Activated T-helper 1 cell treated with anti-CD3 and anti-CD28 coated beads, Interleukin-2, amount 50 U/mL, for 16 hours (primary cell): ENCODE measurements at places on chromosomes 6 and 20.

GRCh38 chr20:10219452-10219791 is 792 bp downstream of the SNAP25 start:
- peak; percentile 38 for DNase-seq

DNA sequence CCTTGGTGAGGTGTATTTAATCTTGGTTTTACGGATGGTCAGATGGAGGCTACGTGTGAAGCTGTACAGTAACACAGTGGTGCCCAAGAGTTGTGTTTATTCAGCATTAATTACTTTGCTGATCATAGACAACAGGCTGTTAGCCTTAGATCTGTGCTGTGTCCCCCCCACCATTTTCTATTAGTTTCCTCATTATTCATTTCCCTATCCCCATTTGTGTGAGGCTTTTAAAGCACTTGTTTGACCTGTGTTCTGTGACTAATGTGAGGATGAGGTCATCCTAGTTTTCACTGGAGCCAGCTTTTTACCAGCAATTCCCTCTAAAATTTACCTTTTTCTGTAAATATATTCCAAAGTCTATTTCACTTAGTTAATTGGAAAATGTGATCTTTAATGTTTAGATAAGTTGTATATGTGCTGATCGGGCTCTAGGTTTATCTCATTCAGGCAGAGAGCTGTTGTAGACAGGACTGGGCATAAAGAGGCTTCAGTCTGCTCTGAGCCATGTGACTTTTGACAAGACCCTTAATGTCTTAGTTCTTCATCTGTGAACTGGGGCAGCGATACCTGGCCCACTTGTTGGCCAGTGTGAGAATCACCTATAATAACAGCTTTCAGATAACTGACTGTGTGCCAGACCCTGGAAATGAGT is 8.4 kb downstream of the MAPRE1 start:
- no peak for DNase-seq

- no peak for DNase-seq
These were observed 102.6 kb upstream of the MLN start for GRCh38 chr6:33906439-33906838.

GRCh38 chr20:2564406-2564805 is 28.0 kb downstream of the TMC2 start:
- DNase-seq, result no peak

DNA sequence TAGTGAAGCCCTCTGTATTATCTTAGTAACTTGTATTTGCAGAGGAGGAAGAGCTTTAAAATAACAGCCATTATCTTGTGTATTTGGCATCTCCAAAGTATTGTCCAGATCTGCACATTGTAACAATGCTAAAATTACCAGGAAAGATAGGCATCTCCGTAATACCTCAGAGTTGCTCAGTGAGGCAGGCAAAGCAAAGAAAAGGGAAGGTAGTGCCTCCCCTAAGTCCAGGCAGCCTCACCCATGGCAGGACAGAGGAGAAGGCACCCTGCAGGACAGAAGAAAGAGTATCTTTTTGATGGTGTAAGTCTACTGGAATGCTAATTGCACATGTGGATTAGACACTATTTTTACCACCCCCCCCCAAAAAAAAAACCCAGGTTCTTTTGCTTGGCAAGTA is 13.6 kb upstream of the SSTR4 start:
- no peak for DNase-seq

DNA sequence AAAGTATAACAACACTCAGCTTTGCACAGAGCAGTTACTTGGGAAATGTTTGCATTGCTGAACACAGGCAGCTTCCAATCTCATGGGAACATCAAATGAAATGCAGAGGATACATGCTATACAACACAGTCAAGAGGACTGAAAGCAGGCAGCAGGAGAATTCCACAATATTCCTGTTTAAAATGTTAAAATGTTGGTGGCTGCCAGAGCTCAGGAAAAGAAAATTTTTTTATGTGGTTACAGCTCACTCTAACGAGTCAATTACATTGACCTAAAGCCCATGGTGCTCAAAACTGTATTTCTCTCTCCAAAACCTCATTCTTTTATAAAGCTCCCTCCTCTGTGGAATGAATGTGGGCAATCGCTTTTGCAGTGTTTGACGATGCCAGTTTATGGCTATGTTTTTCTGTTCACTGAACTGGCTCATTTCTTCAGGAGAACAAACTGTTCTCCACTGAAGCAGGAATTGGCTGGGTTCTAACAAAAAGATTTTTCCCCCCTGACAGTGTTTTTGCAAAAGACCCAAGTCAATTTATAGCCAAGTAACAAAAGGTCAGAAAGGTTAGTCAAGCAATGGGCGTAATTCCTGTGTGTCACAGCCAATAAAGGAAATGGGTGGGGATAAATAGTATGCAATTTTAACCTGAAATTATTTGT is 69.0 kb downstream of the ZHX3 start:
- DNase-seq, result no peak

GRCh38 chr6:70413114-70413991 is at the start of gene FAM135A:
TSS of gene FAM135A (plus strand) at chr6:70413508. CDS start at chr6:70428343, 14,835 bp downstream.
- peak; percentile 84 for DNase-seq

DNA sequence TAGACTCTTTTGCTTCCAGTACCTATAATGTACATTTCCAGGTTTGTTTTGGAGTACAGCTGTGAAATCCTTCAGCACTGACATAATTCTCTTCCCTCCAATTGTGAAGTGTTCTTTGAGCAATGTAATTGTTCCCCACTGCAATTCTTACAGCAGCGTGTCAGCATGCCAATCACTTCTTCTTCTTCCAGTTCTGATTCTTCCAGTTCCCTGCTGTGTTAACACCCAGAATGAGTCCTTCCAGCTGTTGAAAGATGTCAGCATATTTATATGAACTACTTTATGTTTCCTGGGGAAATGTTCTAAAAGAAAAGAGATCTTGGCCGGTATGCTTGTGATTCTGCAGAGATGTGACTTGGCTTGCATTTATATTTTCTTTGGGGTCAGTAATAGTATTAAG is 213.9 kb downstream of the UNC5CL start:
- no peak for DNase-seq

- DNase-seq, result no peak
These were observed 166.4 kb upstream of the UST start for GRCh38 chr6:148580442-148580841.

GRCh38 chr20:63178446-63178820 is 37.5 kb downstream of the YTHDF1 start:
- no peak for DNase-seq

GRCh38 chr6:154238831-154239230 is 117.8 kb downstream of the IPCEF1 start:
- no peak for DNase-seq

GRCh38 chr20:60381643-60382400 is 423.6 kb downstream of the CDH26 start:
- no peak for DNase-seq

DNA sequence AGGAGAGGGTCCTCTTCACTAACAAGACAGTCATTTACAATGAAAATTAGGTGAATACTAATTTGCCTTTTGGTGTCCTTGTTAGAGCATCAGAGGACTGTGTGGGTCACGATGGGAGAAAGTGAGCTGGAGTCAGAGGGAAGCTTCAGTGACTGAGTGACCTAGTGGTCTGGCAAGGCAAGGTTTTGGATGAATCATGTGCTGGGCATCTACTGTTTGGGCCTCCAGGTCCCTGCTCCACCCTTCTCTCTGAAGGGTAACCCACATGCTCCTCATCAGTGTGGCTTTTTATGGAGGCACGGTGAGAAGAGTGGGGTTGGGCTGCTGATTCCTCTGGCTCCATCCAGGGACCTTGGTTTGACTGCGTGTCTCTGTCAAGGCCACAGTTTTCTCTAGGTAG is 60.5 kb upstream of the EXOC2 start:
- no peak for DNase-seq

- no peak for DNase-seq
These were observed 26.0 kb downstream of the FAM229B start for GRCh38 chr6:112113431-112113830.

GRCh38 chr6:160108077-160108476 is 13.5 kb upstream of the SLC22A1 start:
- DNase-seq, result no peak

DNA sequence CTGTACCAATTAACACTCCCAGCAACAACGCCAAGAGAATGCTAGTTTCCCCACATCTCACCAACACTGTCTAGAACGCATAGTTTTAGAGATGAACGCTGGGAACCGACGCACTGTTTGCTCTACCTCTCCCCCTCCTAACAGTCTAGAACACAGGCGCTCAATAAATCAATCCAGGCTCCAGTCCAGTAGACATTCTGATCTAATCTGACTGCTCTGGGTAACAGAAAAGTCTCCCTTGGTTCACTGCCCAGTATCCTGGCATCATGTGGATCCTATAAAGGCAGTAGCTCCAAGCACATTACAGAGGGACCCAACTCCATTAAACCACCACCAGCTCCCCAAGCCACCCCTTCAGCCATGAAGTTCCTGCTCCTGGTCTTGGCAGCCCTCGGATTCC is at the start of gene DEFB132:
DEFB132 (plus strand) TSS at position 306 of the 400 bp plus-strand sequence; CDS start at position 361, 55 bp downstream.
- DNase-seq, result no peak

DNA sequence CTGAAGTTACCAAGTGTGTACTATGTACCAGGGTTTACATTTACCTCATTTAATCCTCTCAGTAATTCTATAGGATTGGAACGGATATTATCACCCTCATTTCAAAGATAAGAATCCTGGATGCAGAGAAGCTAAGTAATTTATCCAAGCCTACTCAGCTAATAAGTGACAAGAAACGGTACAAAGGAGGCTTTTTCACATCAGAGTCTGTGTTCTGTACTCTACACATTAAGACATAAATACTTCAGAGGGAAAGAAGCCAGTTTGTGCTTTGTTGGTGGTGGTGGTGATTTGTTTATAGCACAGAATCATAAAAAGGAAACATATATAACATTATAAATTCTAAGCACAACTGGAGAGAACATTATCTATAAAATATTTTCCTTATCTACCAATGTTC is 88.3 kb upstream of the HMGCLL1 start:
- no peak for DNase-seq

GRCh38 chr20:3995749-3996320 is 19.5 kb downstream of the RNF24 start:
- no peak for DNase-seq

- DNase-seq, result no peak
These were observed 38.3 kb upstream of the LTV1 start for GRCh38 chr6:143804835-143805239.

GRCh38 chr20:63911176-63911575 is 16.2 kb downstream of the DNAJC5 start:
- no peak for DNase-seq
